ENCODE measurements at places on chromosomes 6 and 20. TPM values are rescaled to one million over a fixed set of nuclear protein-coding genes. Genes with fewer than 3 reads are reported as not detected.

The PRDM13 gene
- not detected for total RNA-seq

The SPINT3 gene
- not detected for total RNA-seq

DNA sequence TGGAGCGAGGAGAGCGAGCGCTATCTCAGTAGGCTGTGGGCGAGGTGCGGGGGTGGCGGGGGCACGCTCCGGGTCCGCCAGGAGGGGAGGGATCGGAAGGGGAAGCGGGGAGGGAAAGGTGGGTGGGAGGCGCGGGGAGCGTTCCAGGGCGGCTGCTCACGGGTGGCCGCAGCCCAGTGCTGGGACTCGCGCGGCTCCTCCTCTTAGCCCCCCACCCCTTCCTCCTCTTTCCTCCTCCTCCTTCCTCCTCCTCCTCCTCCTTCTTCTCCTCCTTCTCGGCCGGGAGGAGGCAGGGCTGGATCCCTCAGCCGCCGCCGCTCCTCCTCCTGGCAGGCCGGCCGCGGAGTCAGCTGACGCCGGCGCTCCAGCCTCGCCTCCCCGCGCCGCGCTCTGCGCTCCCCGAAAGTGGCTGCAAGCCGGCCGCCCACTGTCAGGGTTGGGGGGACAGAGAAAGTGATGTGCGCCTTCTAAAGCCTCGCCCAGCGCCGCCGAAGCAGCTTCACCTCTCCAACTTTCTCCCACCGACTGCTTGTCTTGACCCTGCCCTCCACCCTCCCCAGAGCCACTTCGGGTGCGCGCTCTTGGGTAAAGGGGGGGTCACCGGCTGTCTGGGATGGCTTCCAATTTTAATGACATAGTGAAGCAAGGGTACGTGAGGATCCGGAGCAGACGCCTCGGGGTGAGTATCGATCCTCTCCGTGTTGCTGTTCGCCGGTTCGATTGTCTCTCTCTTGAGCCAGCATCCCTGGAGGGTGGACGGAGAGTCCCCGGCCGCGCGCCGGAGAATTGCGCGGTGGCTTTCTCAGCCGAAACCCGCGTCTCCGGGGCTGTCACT, at the start of gene DOK5:
TSS of gene DOK5 (plus strand) at position 260 of the 835 bp plus-strand sequence. CDS start at position 614, 354 bp downstream.
- DNase-seq, result no peak
- H3K27me3 ChIP-seq, result peaks cover 59% of the 10 kb centered on the region
- H3K4me3 ChIP-seq, result peak within 1 kb of the TSS; percentile 47
- no peak within 1 kb of the TSS for H3K27ac ChIP-seq
- peaks cover 10% of the 10 kb centered on the region for H3K4me1 ChIP-seq

DNA sequence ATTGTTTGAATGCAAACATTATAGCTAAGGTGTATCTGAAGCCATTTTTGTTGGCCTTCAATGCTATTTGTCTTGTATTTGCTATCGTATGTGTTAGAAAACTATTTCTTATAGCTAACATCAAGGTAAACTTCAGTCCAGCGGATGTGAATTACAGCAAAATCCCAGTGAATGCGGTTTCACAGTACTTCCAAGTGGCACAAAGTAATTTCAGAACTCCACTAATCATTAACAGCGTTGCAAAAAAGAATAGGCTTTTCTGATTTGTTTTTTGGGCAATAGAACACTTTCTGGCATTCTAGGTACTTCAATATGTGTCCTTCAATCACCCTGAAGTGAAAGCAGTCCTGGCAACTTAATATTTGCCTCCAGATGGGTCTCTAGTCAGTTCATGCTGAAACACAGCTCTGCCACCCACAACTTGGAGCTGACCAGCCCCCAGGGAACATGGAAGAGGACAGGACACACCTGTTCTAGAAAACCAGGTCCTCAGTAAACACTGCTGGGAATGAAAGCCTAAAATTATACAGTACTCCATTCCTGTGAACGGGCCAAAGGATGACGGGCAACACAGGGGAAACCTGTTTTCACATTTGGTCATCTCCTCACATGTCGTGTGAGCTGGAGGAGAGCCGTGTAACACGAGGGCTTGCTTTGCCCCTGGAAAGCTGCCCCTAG, 9.7 kb upstream of the MRPS10 start:
- no peaks in the 10 kb centered on the region for H3K36me3 ChIP-seq
- peak overlapping the region; percentile 55 for H3K27ac ChIP-seq
- H3K27me3 ChIP-seq, result no peaks in the 10 kb centered on the region
- DNase-seq, result no peak
- no peaks in the 10 kb centered on the region for H3K4me1 ChIP-seq

DNA sequence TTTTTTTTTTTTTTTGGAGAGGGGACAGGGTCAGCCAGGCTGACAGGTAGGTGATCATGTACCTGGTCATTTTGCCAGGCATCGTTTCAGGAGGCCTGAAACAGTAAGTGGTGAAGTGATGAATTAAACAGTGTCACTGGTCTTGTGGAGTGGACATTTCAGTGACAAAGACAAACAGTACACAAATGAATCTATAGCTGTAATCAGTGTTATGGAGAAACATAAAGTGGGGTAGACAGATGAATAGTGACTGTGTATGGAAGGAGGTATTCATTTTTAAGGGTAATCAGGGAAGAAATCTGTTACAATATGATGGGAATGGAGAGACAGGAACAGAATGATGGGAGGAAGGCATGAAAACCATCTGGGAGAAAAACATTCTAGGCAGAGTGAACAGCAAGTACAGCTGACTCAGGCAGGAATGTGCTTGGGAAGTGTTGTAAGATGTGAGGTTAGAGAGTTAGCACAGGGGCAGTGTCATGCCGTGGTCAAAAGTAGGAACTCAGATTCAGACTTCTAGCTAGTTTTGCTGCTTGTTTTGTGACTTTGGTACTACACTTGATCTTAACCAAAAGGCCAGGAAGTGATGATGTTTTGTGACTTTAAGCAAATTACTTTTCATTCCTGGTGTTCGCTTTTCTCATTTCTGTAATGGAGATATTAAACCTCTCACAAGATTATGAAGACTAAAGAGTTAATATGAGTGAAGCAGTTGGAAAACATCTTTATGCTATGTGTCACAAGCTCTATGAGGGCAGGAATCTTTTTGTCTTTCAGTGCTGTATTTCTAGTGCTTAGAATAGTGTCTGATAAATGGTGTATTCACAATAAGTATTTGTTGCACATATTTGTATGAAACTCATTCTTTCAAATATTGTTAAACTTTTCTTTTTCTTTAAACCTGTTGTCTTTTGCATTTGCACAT, 43.4 kb downstream of the QKI start:
- no peaks in the 10 kb centered on the region for H3K27me3 ChIP-seq
- DNase-seq, result no peak
- peaks cover 37% of the 10 kb centered on the region for H3K4me1 ChIP-seq
- peak overlapping the region; percentile 15 for H3K27ac ChIP-seq
- no peaks in the 10 kb centered on the region for H3K36me3 ChIP-seq
- no peak overlapping the region for H3K4me3 ChIP-seq

GRCh38 chr20:38706509-38706908, 17.8 kb upstream of the SLC32A1 start:
- no peaks in the 10 kb centered on the region for H3K36me3 ChIP-seq
- H3K4me1 ChIP-seq, result no peaks in the 10 kb centered on the region
- DNase-seq, result no peak

- H3K4me3 ChIP-seq, result no peak overlapping the region
- no peaks in the 10 kb centered on the region for H3K27me3 ChIP-seq
- H3K4me1 ChIP-seq, result no peaks in the 10 kb centered on the region
- DNase-seq, result no peak
These were observed 580.3 kb upstream of the GJE1 start for GRCh38 chr6:141552463-141552862.

- no peak overlapping the region for H3K4me3 ChIP-seq
- no peak overlapping the region for H3K27ac ChIP-seq
- no peaks in the 10 kb centered on the region for H3K27me3 ChIP-seq
- H3K36me3 ChIP-seq, result no peaks in the 10 kb centered on the region
These were observed 40.7 kb downstream of the DACT2 start for GRCh38 chr6:168278904-168279303.

GRCh38 chr6:119957195-119957594, 607.6 kb upstream of the MAN1A1 start:
- H3K36me3 ChIP-seq, result no peaks in the 10 kb centered on the region
- no peak for DNase-seq
- H3K27me3 ChIP-seq, result no peaks in the 10 kb centered on the region
- no peak overlapping the region for H3K4me3 ChIP-seq
- H3K27ac ChIP-seq, result no peak overlapping the region

DNA sequence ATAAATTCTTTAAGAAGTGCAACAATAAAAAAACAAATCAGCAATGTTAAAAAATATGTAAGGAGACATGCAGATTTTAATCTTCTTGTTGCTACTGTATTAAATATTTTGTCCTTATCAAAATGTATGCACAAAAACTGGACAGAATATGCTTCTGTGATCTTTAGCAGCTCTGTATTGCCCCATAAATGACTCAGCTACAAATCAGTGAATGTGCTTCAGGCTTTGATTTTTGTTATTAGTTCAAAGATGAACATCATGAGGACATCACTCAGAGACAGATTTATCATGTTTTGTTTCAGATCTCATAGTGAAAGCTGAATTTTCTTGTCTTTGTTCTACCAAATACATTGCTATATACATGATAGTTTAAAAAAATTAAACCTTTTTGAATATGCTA, 312.4 kb downstream of the GRIK2 start:
- no peak overlapping the region for H3K27ac ChIP-seq
- no peak for DNase-seq
- no peaks in the 10 kb centered on the region for H3K4me1 ChIP-seq
- H3K27me3 ChIP-seq, result no peaks in the 10 kb centered on the region
- H3K4me3 ChIP-seq, result no peak overlapping the region
- H3K36me3 ChIP-seq, result no peaks in the 10 kb centered on the region

DNA sequence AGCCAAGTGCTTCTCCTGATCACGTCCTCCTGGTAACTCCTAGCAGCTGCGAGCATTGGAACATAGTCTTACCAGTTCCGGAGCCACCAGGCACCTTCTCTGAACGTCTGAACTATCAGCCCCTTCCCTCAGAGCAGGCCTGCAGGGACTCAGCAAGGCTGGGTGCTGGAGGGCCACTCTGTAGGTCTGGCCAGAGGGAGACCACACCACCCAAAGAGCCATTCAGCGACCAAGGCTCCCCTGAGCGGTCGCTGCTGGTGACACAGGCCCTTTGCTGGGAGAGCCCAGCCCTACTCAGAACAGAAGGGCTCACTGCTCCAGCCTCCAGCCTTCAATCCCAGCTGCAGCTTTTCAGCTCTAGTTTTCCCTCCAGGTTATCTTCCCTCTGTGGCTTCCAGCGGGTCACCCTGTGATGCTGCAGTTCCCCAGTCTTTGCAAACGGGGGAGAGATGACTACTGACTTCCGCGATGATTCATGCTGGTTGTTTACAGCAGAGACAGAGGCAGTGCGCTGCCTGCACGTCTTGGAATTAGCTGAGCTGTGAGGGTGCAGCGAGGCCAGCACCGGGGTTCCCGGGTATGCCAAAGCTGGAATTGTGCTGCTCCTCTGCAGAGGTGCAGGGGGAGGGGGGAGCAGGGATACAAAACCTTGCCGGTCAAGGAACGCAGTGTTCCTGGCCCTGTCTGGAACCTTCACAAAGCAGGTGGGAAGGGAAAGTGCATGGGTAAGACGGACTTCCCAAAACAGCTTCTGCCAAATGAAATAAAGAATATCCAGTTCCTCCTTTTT, 161.4 kb downstream of the LY86 start:
- H3K36me3 ChIP-seq, result no peaks in the 10 kb centered on the region
- peak overlapping the region; percentile 67 for H3K27ac ChIP-seq
- H3K4me1 ChIP-seq, result peaks cover 38% of the 10 kb centered on the region
- H3K4me3 ChIP-seq, result no peak overlapping the region

DNA sequence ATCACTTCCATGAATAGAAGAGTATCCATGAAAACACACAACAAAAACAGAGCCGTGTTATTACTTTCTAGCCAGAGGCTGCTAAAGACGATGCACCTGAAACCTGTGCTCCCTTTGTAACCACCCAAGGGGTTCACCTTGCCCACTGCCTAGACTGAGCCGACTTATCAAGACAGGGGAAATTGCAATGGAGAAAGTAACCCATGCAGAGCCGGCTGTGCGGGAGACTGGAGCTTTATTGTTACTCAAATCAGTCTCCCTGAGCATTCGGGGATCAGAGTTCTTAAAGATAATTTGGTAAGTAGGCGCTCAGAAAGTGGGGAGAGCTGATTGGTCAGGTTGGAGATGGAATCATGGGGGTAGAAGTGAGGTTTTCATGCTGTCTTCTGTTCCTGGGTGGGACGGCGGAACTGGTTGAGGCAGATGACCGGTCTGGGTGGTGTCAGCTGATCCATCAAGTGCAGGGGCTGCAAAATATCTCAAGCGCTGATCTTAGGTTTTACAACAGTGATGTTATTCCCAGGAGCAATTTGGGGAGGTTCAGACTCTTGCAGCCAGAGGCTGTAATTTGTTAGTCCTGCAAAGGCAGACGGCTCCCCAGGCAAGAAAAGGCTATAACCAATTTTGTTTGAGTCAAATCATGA, 366.6 kb downstream of the PREX1 start:
- H3K4me3 ChIP-seq, result no peak overlapping the region
- no peak for DNase-seq
- H3K36me3 ChIP-seq, result no peaks in the 10 kb centered on the region

DNA sequence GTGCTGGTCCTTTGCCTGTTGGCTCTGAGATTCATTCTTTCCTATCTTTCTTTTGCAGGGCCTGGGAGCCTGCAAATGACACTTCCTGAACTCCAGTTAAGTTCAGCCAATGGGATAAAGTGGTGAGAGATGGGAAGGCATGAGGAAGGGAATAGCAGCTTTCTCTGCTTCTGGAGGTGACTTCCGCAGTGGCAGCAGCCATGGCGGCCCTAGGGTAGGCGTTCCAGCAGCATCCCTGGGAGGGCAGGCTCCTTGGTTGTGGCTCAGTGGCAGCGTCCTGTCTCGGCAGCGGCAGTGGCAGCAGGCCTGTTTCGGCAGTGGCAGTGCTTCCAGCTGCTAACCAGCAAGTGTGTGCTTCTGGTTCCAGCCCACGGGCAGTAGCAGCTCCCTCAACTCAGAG, 7.3 kb upstream of the MDFI start:
- no peaks in the 10 kb centered on the region for H3K36me3 ChIP-seq
- DNase-seq, result no peak
- no peak overlapping the region for H3K27ac ChIP-seq
- H3K27me3 ChIP-seq, result no peaks in the 10 kb centered on the region
- H3K4me3 ChIP-seq, result no peak overlapping the region

- no peak overlapping the region for H3K27ac ChIP-seq
- no peak for DNase-seq
- H3K27me3 ChIP-seq, result no peaks in the 10 kb centered on the region
- no peak overlapping the region for H3K4me3 ChIP-seq
These were observed 11.5 kb upstream of the CST7 start for GRCh38 chr20:24937579-24937978.

DNA sequence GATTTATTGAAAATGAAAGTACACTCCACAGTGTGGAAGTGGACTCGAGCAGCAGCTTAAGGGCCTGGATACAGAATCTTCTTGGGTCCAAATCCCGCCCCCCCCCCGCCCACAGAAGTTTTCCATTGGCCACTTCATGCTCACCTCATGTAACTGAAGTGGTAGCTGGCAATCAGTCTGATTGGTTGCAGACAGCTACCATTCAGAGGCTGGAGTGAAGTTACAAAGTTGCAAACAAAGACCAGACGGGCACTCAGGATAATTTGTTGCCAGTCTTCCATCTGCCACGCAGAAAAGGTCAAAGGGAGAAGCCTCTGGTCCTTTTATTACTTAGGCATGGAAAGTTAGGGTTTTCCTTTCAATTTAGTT, 25.8 kb upstream of the FABP7 start:
- H3K4me1 ChIP-seq, result peaks cover 5% of the 10 kb centered on the region
- no peaks in the 10 kb centered on the region for H3K27me3 ChIP-seq
- DNase-seq, result no peak
- H3K27ac ChIP-seq, result peak overlapping the region; percentile 63

- peaks cover 69% of the 10 kb centered on the region for H3K4me1 ChIP-seq
- H3K27ac ChIP-seq, result no peak overlapping the region
- DNase-seq, result no peak
- no peaks in the 10 kb centered on the region for H3K27me3 ChIP-seq
- no peak overlapping the region for H3K4me3 ChIP-seq
- H3K36me3 ChIP-seq, result no peaks in the 10 kb centered on the region
These were observed 15.9 kb downstream of the KCNK5 start for GRCh38 chr6:39213195-39213920.
